ENCODE measurements at places on chromosomes 13 and 19.

- no peak overlapping the region for H3K4me3 ChIP-seq
- H3K36me3 ChIP-seq = no peaks in the 10 kb centered on the region
- peaks cover 18% of the 10 kb centered on the region for H3K27me3 ChIP-seq
- H3K27ac ChIP-seq = no peak overlapping the region
- H3K4me1 ChIP-seq = peaks cover 12% of the 10 kb centered on the region
These were observed 6.2 kb downstream of the EFNA2 start for GRCh38 chr19:1291761-1292418.

DNA sequence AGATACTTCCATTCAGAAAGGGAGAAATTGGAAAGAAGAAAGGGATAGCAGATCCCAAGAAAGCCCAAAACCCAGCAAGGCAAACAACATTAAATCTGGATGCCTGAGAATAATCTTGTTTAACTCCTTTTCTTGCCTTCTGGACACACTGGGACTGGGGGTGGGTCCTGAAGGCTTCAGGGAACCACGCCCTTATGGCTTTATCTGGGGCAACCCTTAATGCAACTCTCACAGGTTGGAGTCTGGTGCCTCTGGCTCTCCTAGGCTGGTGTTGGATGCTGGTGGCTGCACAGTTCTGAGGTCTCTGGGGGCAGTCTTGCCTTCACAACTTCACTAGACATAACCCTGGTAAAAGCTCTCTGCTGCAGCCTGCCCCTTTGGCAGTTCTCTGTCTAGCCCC, 27.9 kb downstream of the PAN3 start:
- no peaks in the 10 kb centered on the region for H3K27me3 ChIP-seq
- H3K4me3 ChIP-seq = no peak overlapping the region
- DNase-seq = no peak
- H3K27ac ChIP-seq = peak overlapping the region; percentile 26
- H3K36me3 ChIP-seq = no peaks in the 10 kb centered on the region

- peak overlapping the region; percentile 66 for H3K4me3 ChIP-seq
- H3K4me1 ChIP-seq = peaks cover 6% of the 10 kb centered on the region
- peak; percentile 93 for DNase-seq
- H3K27me3 ChIP-seq = peaks cover 41% of the 10 kb centered on the region
- H3K36me3 ChIP-seq = no peaks in the 10 kb centered on the region
These were observed 21.8 kb downstream of the OLFM2 start for GRCh38 chr19:9914315-9915207.

- no peaks in the 10 kb centered on the region for H3K4me1 ChIP-seq
- no peaks in the 10 kb centered on the region for H3K27me3 ChIP-seq
- H3K4me3 ChIP-seq = no peak overlapping the region
- no peak overlapping the region for H3K27ac ChIP-seq
- no peak for DNase-seq
These were observed 154.7 kb upstream of the SGCG start for GRCh38 chr13:23025864-23026608.

DNA sequence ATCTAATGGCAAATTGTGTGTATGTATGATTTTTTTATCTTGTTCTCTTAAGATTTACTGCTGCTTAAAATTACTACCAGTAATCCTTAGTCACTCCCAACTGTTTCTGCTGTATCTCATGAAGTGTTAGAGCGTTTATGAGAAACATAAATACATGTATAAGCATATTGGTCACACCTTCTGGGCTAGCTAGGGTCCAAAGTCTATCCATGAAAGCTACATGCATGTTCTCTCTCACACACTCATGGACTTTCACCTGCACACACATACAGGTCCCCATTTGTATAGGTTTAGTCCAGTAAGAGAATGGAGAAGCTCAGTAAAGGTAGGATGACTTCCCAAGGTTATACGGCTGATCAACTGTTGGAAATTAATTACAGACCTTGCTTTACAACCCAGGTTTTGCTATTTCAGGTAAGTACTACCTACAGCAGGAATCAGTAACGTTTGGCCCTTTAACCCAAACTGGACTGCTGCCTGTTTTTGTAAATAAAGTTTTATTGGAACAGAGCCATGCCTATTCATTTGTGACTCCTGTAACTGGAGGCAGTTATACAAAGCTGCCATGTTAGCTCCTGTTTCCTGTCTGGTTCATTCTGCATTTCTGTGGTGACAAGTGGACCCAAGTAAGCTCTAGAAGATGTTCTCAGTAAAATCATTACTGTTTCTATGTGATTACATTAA, 15.3 kb downstream of the METTL21C start:
- no peak for DNase-seq
- H3K27me3 ChIP-seq = no peaks in the 10 kb centered on the region
- H3K27ac ChIP-seq = no peak overlapping the region
- H3K4me1 ChIP-seq = no peaks in the 10 kb centered on the region
- H3K4me3 ChIP-seq = no peak overlapping the region

GRCh38 chr19:18415178-18415867, 3.9 kb upstream of the SSBP4 start:
- peaks cover 7% of the 10 kb centered on the region for H3K4me1 ChIP-seq
- no peaks in the 10 kb centered on the region for H3K36me3 ChIP-seq
- no peak overlapping the region for H3K27ac ChIP-seq
- DNase-seq = no peak
- no peak overlapping the region for H3K4me3 ChIP-seq

DNA sequence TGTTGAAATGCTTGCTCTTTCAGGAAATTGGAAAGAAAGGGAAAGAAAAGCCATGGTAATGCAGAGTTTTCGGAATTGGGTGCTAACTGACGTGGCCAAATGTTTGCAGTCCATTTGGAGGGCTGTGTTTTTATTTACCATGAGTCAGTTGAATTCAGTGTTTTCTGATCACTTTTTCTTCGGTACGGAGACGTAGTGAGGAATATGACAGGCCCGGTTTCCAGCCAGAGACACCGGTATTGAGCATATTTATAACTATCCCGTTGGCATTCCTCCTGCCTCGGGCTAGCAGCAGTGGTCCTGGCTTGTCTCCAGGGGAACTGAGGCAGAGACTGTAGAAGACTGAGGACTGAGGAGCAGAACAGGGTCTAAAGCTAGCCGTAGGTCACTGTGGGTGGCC, 1.0 kb downstream of the CDC16 start:
- peak overlapping the region; percentile 79 for H3K4me3 ChIP-seq
- DNase-seq = peak; percentile 31
- H3K27ac ChIP-seq = no peak overlapping the region
- peaks cover 11% of the 10 kb centered on the region for H3K27me3 ChIP-seq
- peaks cover 11% of the 10 kb centered on the region for H3K4me1 ChIP-seq

DNA sequence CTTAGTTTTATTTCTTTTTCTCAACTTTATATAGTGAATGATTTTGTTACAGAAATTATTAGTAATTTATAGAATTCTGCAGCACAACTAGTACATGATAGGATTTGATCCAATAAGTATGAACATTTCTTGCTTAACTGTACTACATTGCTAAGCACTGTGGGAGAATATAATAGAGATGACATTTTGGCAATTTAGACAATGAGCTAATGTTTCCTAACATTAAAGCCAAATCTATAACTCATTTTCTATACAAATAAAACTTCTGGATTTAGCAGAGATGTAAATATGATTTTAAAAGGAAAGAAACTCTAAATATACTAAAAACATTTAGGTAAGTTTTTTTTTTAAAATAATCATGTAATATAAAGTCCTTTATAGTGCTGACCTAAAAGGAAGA, 87.3 kb downstream of the FNDC3A start:
- H3K4me1 ChIP-seq = no peaks in the 10 kb centered on the region
- H3K4me3 ChIP-seq = no peak overlapping the region
- no peaks in the 10 kb centered on the region for H3K36me3 ChIP-seq
- DNase-seq = no peak

DNA sequence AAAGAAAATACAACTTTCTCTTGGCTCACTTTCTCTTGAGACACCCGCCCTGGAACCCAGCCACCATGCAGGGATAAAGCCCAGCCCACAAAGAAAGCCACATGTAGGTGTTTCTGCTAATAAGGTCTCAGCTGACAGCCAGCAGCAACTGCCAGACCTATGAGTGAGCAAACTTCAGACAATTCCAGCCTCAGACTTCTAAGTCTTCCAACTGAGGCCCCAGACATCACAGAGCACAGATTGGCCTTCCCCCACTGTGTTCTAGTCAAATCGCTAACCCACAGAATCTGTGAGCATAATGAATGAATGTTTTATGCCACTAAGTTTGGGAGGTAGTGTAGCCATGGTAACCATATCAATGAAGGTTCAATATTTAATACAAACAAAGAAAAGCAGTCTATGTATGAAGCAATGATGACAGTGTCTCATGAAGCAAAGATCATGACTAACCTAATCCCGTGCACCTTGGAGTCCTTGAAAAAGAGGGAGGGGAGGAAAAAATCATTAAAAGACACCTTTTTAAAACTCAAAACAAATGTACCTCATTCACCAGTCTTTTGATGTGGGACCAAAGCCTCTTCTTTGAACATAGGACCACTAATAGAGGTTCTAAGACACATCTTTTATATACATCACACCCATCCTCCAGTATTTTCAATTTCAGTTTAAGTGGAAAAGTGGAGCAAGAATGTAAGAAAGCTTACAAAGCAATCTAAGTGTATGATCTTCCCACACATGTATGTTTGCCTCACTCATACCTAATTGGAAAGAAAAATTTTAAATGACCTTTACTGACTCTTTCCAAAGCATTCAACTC, 6.2 kb downstream of the MRPS31 start:
- peaks cover 2% of the 10 kb centered on the region for H3K4me1 ChIP-seq
- no peaks in the 10 kb centered on the region for H3K27me3 ChIP-seq
- no peak for DNase-seq
- H3K27ac ChIP-seq = no peak overlapping the region
- no peak overlapping the region for H3K4me3 ChIP-seq

- no peak overlapping the region for H3K4me3 ChIP-seq
- DNase-seq = no peak
- no peaks in the 10 kb centered on the region for H3K4me1 ChIP-seq
- no peaks in the 10 kb centered on the region for H3K27me3 ChIP-seq
- H3K36me3 ChIP-seq = peaks cover 14% of the 10 kb centered on the region
These were observed 49.4 kb upstream of the USE1 start for GRCh38 chr19:17165715-17166114.

GRCh38 chr13:30147421-30147820, 159.9 kb downstream of the KATNAL1 start:
- H3K27me3 ChIP-seq = no peaks in the 10 kb centered on the region
- no peak overlapping the region for H3K4me3 ChIP-seq
- H3K36me3 ChIP-seq = no peaks in the 10 kb centered on the region
- H3K4me1 ChIP-seq = no peaks in the 10 kb centered on the region
- no peak for DNase-seq

GRCh38 chr13:113420833-113421600, 32.3 kb downstream of the ADPRHL1 start:
- H3K27ac ChIP-seq = no peak overlapping the region
- H3K36me3 ChIP-seq = no peaks in the 10 kb centered on the region
- no peak overlapping the region for H3K4me3 ChIP-seq
- no peaks in the 10 kb centered on the region for H3K27me3 ChIP-seq

GRCh38 chr13:97544031-97544765, 110.2 kb downstream of the RAP2A start:
- H3K27ac ChIP-seq = no peak overlapping the region
- H3K27me3 ChIP-seq = no peaks in the 10 kb centered on the region
- H3K4me3 ChIP-seq = no peak overlapping the region
- H3K36me3 ChIP-seq = no peaks in the 10 kb centered on the region

- H3K4me1 ChIP-seq = no peaks in the 10 kb centered on the region
- DNase-seq = no peak
- no peak overlapping the region for H3K4me3 ChIP-seq
These were observed 6.0 kb downstream of the KANK2 start for GRCh38 chr19:11191273-11191755.

DNA sequence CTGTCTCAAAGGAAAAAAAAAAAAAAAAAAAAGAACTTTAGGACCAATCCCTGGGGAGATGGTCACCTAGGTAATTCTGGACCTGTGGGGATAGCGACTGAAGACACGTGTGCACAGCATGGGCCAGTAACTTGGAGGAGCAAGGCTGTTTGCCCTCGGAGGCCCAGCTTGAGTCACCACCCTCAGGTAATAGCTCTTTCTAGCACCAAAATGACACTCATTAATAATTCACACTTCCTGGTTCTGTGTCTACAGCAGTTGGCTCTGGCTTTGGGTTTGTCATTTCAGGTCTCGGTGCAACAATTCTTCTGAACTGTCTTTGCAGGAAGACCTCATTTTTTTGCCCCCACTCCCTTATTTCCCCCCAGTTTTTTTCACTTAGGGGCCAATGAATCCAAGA, 3.9 kb upstream of the ATP11A start:
- DNase-seq = no peak
- peaks cover 8% of the 10 kb centered on the region for H3K4me1 ChIP-seq
- H3K27me3 ChIP-seq = no peaks in the 10 kb centered on the region
- no peaks in the 10 kb centered on the region for H3K36me3 ChIP-seq
- H3K27ac ChIP-seq = no peak overlapping the region
- no peak overlapping the region for H3K4me3 ChIP-seq

DNA sequence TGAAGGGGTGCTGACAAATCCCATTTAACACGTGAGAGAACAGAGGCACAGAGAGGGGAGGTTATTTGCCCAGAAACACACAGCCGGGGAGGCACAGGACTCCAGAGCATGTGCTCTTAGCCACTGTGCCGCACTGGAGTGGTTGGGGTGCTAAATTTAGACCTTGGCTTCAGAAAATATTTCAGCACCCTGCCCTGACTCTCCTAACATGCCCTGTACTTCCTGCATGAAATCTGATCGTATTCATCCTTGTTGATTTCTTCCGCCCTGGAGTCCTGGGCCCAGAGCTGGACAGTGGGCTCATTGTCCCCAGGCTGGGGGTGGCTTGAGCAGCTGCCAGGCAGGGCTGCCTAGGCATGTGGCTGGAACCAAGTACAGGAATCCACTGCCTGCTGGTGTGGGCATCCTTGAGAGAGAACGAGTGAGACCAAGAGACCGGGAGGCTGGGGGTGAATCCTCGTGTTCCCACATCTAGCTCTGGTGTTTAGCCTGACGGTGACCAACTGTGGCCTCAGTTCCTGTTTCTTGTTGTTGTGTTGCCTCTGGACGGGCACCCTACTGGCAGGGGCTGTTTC, 5.3 kb downstream of the SLC27A1 start:
- H3K36me3 ChIP-seq = no peaks in the 10 kb centered on the region
- H3K4me1 ChIP-seq = peaks cover 9% of the 10 kb centered on the region
- no peak for DNase-seq

DNA sequence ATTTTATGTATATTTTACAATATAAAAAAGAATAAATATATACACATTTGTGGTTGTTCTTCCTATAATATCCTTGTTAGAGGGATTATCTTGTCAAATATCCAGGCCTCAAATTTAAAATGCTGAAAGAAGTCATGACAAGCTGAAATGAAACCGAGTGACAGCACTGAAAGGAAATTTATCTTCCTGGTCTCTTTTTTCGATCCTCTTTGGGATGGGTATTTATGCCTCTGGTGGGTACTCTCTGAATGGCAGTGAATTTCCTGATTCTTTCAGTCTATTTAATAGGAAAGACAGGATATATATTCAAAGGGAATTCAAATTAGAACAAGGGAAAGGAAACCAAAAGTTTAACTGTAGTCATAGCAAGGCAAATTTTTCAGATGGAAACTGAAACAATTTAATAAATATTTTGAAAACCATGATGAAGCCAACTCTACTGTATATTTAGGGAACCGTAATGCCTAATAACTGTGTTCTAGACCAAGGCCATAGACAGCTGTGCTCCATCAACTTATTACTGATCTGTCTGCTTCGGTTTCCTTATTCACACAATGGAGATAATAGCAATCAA, 97.9 kb downstream of the DLEU7 start:
- no peaks in the 10 kb centered on the region for H3K4me1 ChIP-seq
- no peak overlapping the region for H3K27ac ChIP-seq
- no peaks in the 10 kb centered on the region for H3K36me3 ChIP-seq
- H3K27me3 ChIP-seq = no peaks in the 10 kb centered on the region
- DNase-seq = no peak
- no peak overlapping the region for H3K4me3 ChIP-seq

GRCh38 chr13:43171489-43171888, 148.1 kb downstream of the DNAJC15 start:
- no peaks in the 10 kb centered on the region for H3K27me3 ChIP-seq
- no peak overlapping the region for H3K4me3 ChIP-seq
- H3K27ac ChIP-seq = no peak overlapping the region
- peaks cover 13% of the 10 kb centered on the region for H3K4me1 ChIP-seq
- no peak for DNase-seq

Measured in neural progenitor cell (in vitro differentiated cells).